ENCODE measurements at places on chromosomes 6 and 20. TPM values are rescaled to one million over a fixed set of nuclear protein-coding genes. Genes with fewer than 3 reads are reported as not detected.
A peak's percentile ranks its signal among the peaks of the same experiment; 100 is the strongest.

DNA sequence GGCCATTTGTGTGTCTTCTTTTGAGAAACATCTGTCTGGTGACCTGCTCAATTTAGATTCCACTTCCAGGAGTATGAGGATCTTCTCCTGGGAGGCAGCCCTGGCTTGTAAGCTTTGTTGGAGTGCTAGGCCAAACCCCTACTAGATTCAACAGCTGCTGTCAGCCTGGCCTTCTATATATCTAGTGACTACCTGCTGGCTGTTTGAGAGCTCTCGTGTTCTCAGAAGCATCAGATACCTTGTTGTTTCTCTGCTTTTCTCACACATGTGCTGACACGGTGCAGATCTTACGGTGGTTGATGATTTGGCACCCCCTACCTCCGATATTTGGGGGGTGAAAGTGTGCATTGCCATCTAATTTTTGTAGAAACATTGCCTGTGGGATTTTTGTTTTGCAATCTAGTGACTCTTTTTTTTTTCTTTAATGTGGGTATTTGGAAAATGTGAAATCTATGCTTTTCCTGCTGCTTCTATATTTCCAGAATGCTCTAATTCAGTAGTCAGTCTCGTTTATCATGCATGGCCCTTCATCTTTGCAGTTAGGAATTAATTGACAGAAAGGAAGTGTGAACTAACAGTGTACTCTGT lies 4.7 kb downstream of the CCN2 start:
- DNase-seq, result peak; percentile 55

GRCh38 chr20:35773154-35773751 lies 1.4 kb downstream of the PHF20 start:
- no peak for DNase-seq

- no peak for DNase-seq
Measured at GRCh38 chr6:150478656-150479545, 110.1 kb downstream of the IYD start.

BFSP1 gene
- 6.6 TPM for total RNA-seq

DNA sequence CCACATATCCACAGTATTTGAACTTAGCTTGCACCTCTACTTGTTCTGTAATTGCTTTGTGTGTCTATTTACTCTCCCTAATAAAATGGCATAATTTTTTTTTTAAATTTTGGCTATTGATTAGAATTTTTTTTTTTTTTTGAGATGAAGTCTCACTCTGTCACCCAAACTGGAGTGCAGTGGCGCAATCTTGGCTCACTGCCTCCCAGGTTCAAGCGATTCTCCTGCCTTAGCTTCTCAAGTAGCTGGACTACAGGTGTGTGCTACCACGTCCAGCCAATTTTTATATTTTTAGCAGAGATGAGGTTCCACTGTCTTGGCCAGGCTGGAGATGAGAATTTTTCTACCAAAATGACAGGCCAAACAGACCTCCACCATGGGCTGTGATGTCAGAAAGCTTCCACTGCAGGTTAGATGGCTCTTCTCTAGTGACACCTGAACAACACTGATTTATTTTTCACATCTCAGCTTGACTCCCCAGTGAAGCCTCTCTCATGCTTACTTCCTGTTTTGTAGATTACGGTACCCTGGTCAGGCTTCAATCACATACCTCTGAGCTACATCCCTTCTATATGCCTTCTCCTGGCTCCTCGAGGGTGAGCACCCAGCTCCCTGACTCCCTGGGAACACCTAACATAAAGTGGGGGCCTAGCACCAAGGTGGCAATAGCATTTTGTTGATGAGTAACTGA lies 112.8 kb downstream of the ARHGAP18 start:
- no peak for DNase-seq

FKBP1C gene
- total RNA-seq, result 0.17 TPM

DNA sequence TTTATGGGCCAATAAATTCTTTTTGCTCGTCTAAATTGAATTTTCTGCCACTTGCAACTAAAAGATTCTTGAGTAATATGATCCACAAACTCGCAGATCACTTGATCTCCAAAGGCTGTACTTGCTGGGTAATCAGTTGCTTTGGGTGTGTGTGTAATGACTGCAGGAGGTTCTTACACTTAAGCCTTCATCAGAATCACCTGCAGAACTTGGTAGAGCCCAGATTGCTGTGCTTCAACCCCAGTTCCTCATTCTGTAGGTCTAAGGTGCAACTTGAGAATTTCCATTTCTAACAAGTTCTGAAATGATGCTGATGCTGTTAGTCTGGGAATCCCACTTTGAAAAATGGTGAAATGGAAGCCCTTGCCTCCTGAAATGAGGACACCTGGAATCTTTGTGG lies 12.9 kb upstream of the FKBP1A start:
- DNase-seq, result no peak

DNA sequence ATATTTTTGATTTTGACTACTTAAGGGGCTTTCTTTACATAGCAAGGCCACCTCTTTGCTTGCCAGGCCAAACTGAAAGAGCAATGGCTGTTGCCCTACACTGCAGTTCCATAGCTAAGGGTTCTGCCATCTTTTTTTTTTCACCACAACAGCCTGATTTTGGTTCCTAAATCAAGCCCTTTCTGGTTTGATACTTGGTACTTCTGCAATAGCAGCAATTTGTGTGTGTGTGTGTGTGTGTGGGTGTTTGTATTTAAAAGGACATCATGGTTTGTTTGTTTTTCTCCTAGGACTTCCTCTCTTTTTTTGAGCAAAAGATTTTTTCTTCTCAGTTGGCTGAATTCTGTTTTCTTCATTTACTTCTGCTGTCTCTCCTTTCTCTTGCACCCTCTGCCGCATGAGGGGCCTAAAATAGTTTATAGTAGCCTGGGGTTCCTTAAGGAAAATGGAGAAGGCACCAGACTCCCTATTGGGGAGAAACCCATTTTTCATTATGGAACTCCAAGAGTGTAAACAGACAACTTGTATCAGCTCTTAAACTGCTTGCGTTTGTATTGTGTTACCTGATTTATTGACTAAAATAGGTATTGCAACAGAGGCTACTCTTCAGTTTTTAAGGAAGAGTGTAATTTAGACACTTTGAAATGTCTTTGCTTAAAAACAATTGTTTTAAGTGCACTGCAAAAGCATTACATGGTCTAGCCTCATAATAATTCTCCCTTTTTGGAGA lies 12.2 kb upstream of the GCLC start:
- no peak for DNase-seq

FBXO5 gene
- 53.7 TPM for total RNA-seq

GRCh38 chr6:33589731-33590530 lies 9.9 kb upstream of the BAK1 start:
- peak; percentile 98 for DNase-seq

RNF182 gene
- total RNA-seq, result 2.1 TPM

- no peak for DNase-seq
Measured at GRCh38 chr6:107292715-107293271, 166.6 kb downstream of the PDSS2 start.

GRCh38 chr20:62834967-62835730 lies 18.3 kb downstream of the COL9A3 start:
- DNase-seq, result no peak

BEND3 gene
- 2.9 TPM for total RNA-seq

DNA sequence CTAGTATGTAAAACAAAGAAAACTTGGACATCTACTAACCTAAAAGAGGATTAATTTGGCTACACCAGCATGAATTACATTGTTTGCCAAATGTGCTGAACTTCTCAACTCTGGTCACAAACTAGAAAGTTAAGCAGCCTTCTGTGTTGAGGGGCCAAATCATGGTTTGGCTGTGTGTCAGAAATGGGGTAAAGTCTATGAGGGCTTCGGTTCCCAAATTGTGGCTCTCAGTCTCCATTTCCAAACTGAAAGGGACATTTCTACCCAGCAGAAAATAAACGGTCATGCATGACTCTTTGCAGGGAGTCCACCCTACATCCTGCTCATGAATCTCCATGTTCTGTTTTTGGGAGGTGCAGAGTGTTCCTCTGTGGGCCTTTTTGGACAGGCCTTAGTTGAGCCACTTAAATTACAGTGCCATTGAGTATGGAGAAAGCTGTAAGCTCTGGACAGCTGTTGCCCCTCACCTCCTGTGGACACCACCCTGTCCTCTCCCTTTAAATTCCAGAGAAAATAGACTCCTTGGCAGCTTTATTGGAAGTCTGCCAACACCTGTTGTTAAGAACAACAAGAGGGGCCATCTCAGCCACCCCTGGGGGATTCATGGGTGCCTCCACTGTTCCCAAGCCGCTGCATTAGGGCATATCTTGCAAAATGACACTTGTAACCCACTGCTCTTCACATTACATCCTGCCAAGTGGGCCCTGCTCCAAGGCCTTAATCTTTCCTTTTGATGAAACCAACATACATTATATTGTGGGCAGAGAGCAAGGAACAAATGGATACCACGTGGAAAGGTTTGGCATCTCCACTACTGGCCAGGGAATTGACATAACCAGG lies 27.5 kb upstream of the SNRPC start:
- peak; percentile 87 for DNase-seq

DNA sequence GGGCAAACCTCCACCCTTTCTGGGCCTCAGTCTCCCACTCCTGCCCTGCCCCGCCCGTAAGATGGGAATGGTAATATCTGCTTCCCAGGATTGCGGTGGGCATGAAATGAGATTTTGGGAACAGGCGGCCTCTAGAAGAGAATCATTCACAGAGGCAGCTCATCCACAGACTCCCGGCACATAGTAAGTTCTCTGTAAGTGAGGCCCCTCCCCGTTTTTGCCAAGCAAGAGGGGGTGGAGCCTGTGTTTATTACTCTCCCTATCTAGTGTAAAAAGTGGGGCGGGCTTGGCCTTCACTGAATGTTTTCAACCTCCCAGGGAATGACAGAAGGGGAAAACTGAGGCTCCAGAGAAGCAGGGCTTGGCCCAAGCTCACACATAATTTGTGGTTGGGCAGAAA lies 20.0 kb downstream of the SUN5 start:
- no peak for DNase-seq

GRCh38 chr20:22582964-22583772 lies 1.2 kb downstream of the FOXA2 start:
- no peak for DNase-seq

DNA sequence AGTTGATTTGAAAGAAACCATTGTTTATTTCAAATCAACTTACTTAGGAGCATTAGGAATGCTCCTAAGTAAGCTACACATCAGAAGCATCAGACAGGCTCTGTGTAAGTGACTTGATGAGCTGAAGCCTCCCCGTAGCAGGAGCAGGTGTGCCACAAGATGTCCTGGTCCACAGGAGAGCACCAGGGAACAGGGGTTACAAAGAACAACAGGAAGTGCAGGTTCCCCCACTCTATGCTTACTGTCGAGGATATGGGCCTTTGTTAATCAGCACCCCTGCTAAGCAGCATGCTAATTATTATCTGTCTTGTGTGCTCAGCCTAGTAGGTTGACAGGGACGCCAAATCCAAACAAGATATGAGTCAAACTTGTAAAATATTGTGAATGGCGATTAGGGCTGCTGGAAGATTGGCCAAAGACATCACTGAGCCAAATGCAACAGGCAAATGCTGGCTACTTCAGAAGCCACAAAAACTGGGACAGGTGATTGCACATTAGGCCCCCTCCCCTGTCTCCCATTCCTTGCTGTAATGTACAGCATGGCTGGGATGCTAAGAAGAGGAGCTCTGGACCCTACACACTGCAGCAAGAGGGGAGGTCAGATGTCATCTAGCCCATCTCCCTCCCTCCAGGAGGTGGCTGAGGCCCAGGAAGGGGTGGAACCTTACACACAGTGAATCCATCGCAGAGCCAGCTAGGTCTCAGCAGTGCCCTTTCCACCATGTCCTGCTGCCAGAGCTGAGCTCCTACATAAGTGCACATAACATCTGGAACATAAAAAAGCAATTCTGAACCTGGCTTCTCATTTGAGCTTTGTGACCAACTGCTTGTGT lies 939 bp downstream of the TGM3 start:
- no peak for DNase-seq

- DNase-seq, result no peak
Measured at GRCh38 chr20:20627471-20627870, 85.0 kb downstream of the RALGAPA2 start.

RIPPLY2 gene
- total RNA-seq, result not detected

GRCh38 chr6:35312076-35312800 lies 14.6 kb downstream of the DEF6 start:
- DNase-seq, result no peak

- no peak for DNase-seq
Measured at GRCh38 chr6:87903323-87903722, 144.3 kb upstream of the SPACA1 start.

DNA sequence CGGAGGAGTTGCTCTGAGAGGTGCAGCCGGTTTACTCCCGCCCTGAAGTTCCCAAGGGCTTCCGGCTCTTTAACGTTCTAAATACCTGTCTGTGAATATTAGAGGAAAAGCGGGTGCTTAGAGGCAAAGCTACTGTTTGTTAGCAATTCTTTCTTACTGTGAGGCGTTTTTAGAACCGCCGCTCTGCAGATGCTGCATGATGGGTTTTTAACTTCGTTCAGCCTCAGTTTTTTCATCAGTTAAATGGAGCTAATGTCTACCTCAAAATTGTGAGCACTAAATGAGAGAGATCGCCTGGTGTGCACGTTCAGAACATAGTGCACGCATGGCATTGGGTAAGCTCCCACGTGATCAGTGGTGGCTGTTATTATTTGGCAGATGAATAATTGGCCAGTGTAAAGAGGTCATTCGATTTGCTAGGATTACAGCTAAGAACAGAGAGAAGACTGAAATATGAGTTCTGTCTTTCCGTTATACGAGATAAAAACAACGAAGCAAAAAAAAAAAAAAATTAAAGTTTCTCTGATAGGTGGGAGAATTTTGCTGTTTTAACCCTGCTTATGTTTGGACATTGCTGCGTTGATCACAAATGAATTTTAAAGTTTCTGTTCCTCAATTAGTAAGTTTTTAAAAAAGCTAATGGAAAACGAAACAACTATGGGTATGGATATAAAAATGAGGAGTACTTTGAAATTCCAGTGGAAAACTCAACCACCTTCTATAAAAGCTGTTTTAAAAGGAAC lies 660 bp upstream of the TFB1M start:
- DNase-seq, result peak; percentile 96

OR11A1 gene
- not detected for total RNA-seq

TMEM74B gene
- total RNA-seq, result not detected

TINAG gene
- 0.29 TPM for total RNA-seq

DNA sequence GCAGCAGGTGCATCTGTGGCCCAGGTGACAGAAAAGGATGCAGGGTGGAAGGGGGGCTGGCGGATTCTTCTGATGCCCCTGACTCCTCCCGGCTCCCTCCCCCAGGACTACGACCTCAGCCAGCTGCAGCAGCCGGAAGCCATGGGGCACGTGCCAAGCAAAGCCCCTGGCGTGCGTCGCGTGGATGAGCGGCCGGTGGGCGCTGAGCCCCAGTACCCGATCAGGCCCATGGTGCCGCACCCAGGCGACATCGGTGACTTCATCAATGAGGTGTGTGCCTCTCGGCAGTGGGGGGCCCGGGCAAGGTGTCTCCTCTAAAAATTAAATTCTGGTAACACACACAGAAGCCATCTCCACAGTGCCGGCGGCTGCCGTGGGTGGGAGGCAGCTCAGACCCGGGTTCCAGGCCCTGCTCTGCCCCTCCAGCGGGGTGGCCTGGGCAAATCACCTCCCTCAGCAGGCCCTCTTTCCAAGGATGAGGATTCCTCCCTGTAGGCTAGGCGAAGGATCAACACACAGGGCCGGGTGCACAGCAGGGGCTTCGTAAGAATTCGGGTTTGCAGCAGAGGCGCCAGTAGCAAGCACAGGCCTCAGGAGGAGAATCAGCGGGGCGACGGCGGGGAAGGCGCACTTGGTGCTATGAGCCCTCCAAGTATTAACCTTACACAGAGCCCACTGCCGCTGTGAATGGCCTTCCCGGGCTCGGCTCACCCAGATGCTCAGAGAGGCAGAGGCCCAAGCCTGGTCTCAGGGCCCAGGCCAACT lies 131.5 kb downstream of the TAF4 start:
- no peak for DNase-seq

GRCh38 chr6:3230900-3231246 lies 3.4 kb upstream of the TUBB2B start:
- peak; percentile 59 for DNase-seq
